ENCODE measurements at places on chromosomes 13 and 19. TPM values are rescaled to one million over a fixed set of nuclear protein-coding genes. Genes with fewer than 3 reads are reported as not detected.
A peak's percentile ranks its signal among the peaks of the same experiment; 100 is the strongest.

Gene SHISA7
- total RNA-seq = 4.0 TPM

DNA sequence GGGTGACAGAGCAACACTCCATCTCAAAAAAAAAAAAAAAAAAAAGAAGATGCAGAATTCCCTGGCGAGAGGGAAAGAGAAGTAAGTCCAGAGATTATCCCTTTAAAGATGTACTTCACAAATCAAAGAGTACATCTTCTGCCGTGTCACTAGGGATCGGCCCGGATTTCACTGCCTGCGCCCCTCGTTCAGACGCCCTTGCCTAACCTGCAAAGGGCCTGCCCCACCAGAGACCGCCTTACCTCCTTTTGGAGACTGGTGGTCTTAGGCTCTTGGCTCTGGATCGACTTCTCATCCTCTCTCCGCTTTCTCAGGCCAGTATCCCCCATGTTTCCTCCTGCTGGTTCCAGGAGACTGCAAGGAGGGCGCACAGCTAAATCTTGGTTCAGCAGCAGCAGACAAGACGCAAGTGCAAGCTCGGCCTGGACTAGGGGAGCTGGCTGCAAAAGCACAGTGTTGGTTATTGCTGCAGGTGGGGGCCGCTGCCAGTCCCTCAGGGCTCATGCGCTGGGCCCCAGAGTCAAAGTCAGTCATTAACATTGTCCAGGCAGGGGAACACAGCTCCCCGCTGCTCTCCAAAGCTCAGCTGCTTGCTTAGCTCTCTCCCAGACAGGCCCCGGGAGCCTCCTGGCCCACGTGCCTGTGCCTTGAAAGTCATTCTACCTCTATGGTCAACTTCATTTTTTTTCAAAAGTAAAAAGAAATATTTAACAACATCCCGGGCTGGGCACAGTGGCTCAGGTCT is 1.2 kb downstream of the SLC7A9 start:
- no peak for DNase-seq

- DNase-seq = no peak
These were observed 9.2 kb upstream of the ATP12A start for GRCh38 chr13:24670961-24671381.

Gene PEG3
- total RNA-seq = 160 TPM

DNA sequence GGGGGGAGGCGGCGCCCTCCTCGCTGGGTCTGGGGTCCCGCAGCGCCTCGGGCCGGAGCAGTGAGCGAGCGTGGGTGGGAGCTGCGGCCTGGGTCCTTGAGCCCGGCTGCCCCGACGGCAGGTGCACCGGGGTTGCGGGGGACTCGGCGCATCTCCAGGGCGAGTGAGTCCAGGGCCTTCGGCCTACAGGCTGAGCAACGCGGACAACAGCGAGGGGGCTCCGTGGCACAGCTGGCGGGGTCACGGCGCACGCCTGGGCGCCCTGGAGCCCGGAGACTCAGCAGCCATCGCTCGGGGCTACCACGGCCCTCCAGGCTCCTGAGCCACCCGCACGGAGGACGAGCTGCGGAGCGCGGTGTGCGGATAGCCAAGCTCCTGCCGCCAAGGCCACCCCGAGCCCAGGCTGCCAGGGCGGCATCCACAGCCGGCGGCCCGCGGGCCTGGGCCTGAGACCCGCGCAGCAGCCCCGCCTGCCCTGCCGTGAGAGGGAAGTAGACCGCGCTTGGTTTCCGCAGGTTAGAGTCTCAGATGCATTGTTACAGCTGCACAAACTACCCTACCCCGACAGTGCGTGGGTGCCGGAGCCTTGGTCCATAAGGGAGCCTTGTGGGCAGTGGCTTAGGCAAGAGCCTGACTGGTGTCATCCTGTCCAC is 253.9 kb upstream of the SGCG start:
- no peak for DNase-seq

DNA sequence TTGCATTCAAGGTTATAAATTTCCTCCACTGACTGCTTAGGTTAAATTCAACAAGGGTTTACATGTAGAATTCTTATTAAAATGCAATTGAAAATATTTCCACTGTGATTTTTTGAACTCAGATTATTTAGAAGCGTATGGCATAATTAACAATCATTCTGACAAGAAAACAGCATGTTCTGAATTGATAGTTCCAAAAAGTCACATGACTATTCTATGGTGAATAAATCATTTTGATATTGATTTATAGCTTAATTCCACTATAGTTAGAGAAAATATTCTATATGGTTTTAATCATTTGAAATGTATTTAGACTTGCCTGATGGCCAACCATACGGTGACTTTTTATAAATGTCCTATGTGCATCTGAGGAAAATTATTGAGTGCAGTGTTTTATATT is 3.0 kb downstream of the ZNF577 start:
- DNase-seq = no peak

DNA sequence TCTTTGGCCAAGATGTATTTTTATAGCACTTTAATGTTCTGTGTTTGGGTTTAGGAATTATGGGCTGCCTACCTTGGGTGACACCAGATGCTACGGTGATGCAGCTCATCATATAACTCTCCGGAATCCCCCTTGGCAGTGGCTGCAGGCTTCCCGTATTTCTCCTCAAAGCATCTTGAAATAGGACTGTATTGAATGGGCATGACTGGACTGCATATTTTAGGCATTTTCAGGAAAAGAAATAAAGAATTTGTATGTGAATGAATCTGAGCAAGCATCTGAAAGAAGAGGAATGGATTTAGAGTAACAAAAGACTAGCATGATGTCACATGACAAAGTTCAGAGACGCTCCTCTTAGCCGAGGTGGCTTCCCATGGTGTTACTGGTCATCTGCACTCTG is 70.6 kb downstream of the DGKH start:
- no peak for DNase-seq

- no peak for DNase-seq
These were observed at the start of gene GPR12 for GRCh38 chr13:26759907-26760831. GPR12 (minus strand) TSS chr13:26760786; CDS start chr13:26759827, 959 bp downstream.

Gene ZNF829
- total RNA-seq = 8.6 TPM

Gene C19orf67
- not detected for total RNA-seq

DNA sequence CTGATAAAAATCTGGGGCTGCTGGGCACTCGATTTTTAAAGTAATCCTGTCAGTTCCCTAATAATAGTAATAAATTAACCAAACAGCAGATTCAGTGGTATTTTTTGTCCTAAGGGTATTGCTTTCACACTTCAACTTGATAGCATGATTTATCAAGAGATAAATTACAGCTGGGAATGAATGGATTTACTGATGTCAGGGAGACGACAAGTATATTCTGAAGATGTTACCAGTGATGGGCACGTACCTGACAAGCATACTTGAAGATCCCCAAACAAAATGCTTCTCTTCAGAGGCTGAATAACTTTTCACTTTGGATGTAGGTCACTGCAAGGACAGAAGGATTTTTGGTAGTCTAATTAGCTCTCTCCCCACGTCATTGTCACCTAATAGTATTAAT is 82.0 kb downstream of the OLFM4 start:
- DNase-seq = no peak

DNA sequence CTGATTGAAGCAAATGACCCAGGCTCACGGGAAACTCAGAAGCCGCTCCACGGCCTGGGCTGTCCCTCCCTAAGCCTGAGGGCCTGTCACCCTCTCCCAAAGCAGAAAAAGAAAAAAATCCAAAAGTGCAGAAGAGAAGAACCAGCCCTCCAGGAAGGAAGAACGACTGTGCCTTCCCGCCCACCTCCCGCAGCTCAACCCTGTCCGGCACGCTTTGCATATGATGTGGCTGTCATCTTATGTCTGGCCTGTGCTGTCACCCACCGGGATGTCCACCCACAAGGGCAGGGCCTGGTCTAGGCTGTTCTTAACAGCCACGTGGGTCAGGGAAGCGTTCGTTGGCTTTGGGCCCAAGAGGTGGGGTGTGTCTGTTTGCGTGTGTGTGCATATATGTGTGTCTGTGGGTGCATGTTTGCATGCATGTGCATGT is 13.7 kb downstream of the ZBTB7A start:
- no peak for DNase-seq

Gene ZNF610
- 11.4 TPM for total RNA-seq

GRCh38 chr13:49927755-49928154 is 8.4 kb downstream of the SPRYD7 start:
- DNase-seq = no peak

Gene SLC10A2
- total RNA-seq = not detected

DNA sequence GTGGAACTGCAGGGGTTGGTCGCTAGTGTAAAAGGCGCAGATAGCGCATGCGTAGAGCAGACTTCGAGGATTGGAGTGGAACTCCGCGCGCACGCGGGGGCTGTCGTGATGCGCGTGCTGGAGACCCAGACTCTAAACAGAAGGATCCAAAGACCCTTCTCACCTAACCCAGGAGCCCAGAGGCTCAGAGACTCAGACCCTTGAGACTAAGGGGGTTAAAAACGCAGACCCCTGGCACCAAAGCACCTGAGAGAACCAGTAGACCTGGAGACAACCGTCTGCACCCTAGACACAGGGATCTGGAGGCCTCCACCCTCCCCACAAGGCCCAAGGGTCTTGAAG is 567 bp upstream of the CTU1 start:
- DNase-seq = no peak

GRCh38 chr13:97535614-97536013 is 101.6 kb downstream of the RAP2A start:
- DNase-seq = no peak

DNA sequence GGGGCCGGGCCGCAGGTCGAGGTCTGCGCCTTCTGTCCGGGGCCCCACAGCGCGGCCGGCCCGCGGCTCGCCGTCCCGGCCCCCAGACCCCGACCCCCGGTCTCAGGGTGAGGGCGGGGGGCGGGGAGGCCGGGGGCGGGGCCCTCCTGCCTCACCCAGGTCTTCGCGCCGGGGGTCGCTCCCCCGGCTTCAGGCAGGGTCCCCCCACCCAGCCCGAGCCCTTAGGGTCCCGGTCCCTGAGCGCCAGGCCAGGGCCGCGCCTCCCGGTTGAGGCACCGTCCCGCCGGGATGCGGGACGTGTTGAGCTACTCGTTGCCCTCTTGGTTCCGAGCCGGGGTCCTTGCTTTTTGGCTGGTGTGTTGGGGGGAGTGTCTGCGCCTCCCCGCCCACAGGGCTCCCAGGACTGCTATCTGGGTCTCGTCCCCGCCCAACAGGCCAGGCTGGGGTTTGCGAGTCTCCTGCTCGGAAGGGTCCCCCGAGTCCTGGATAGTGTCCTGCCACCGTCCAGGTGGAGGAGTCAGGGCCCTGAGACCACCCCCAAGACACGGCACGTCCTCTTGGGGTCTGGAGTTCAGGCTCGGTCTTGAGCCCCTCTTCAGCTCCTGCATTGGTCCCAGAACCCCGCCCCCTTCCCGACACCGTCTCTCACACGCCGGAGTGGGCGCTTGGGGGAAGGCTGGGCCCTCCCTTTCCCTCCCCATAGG is 452 bp downstream of the PIAS4 start:
- DNase-seq = no peak

Gene LACC1
- total RNA-seq = 6.2 TPM

- no peak for DNase-seq
These were observed 2.2 kb upstream of the AMER2 start for GRCh38 chr13:25174304-25174703.

- DNase-seq = no peak
These were observed 72.9 kb downstream of the TEX29 start for GRCh38 chr13:111393221-111393790.

- no peak for DNase-seq
These were observed at the start of gene DCT for GRCh38 chr13:94479616-94480015. DCT (minus strand) TSS chr13:94479682; CDS start chr13:94479255, 427 bp downstream.

DNA sequence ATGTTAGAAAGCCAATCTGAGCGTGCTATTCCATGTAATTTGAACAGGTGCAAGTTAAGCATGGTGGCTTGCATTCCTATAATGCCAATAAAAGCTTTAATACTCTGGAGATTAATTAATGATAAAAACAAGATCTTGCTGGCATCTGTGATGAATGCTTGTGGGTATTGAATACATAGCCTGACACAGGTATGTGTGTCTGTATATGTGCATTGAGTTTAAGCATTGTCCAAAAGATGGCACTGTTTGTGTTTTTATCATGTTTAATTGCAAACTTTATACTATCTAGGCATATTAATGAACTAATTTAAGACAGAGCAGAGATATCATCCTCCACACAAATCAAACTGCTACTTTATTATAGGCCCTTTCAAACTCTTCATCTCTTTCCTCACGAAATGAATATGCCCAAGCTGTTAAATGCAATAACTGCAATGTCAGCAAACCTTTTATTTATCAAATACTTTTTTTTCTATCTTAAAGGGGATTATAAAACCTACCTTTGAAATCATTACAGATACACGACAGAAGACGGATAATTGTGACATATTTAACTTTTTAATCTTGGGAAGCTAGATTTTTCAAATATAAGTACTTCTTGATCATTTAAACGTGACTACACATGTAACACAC is 86.5 kb downstream of the TNFSF11 start:
- peak; percentile 85 for DNase-seq

DNA sequence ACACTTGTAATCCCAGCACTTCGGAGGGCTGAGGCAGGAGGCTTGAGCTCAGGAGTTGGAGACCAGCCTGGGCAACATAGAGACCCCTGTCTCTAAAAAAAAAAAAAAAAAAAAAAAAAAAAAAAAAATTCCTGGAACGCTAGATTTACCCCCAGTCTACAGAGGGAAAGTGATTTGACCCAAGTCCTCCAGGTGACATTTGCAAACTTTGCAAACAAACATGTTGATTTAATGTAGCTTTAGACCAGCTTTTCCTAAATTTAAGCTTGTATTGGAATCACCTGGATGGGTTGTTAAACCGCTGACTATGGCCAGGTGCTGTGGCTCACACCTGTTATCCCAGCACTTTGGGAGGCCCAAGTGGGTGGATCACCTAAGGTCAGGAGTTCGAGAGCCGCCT is 8.4 kb downstream of the CPT1C start:
- no peak for DNase-seq

GRCh38 chr19:4083677-4084546 is 17.2 kb upstream of the ZBTB7A start:
- DNase-seq = no peak

- no peak for DNase-seq
These were observed 66.8 kb upstream of the MCF2L start for GRCh38 chr13:112902101-112902651.

- DNase-seq = no peak
These were observed 33.1 kb upstream of the CEBPA start for GRCh38 chr19:33335446-33335845.

DNA sequence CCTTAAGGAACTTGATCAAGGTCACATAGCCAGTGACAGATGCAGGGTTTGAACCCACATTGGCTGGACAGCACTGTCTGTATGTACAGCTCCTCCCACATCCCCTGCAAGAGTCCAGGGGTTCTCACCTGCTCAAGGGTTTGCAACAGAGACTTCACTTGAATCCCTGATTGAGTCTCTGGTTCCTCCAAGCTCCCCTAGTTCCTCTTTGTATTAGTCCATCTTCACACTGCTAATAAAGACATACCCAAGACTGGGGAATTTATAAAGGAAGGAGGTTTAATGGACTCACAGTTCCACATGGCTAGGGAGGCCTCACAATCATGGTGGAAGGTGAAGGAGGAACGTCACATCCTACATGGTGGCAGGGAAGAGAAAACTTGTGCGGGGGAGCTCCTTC is 72.8 kb upstream of the CLDN10 start:
- no peak for DNase-seq

Data from spinal cord (tissue), 10 donors.